ENCODE measurements at places on chromosomes 11 and 22.

- H3K27ac ChIP-seq: no peak overlapping the region
- H3K4me1 ChIP-seq: peaks cover 16% of the 10 kb centered on the region
- H3K27me3 ChIP-seq: no peaks in the 10 kb centered on the region
- DNase-seq: no peak
- H3K4me3 ChIP-seq: no peak overlapping the region
Measured at GRCh38 chr22:46996595-46997310, 234.3 kb downstream of the TBC1D22A start.

DNA sequence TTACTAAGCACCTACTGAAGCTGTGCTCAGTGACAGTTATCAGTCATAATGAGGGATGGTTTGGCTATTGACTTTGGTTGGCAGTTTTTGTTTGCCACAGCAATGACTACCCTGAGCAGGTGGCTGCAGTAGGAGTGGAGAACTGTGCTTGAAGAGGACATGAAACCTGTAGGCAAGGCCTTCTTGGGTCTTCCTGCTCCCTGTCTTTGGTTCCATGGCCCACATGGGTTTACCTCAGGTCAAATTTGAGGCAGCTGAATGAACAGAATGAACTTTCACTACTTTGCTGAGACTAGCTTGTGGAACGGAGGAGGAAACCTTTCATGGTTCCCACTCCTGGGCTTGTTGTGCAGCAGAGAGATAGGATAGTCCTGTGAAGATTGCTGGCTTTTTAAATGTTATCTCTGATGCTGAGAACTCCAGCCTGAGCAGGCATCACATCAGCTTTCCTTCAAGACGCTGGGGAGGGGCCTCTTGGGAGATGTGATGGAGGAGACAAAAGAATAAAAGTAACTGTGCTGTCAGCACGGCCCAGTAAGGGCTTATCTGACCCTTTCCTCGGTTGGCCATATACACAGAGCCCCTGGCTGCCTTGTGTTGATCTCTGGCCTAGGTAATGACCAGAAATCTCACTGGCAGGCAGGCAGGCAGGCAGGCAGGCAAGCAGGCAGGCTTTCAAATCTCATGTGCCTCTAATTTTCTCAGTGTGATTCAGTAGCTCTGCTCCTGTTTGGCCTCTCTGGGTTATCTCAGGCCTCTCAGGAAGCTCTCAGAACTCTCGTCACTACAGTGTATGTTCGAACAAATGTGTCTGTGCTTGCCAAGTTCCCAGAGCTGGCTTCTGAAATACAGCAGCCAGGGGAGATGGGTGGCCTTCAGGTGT, 12.0 kb downstream of the STIM1 start:
- peak; percentile 24 for DNase-seq
- H3K27ac ChIP-seq: peak overlapping the region; percentile 61
- H3K27me3 ChIP-seq: no peaks in the 10 kb centered on the region
- H3K36me3 ChIP-seq: no peaks in the 10 kb centered on the region

DNA sequence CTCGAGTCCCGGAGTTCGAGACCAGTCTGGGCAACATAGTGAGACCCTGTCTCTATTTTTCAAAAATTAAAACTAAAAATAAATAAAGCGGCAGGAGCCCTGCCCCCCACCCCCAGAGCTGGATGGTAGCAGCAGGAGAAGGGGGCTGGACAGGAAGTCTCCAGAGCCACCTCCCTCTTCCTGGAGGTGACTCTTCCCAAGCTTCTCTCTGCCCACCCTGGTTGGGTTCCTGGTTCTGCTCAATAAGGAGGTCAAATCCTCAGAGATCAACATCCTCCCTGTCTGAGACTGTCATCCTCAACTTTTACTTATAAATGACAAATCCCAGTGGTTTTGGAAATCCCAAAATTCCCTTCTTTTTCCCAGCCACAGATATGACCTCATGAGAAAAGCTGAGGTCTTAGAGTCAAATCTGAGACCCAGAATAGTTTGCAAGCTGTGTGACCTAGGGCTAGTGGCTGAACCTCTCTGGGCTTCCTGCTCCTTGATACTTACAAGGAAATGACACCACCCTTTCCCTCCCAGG, 987 bp downstream of the C1QTNF6 start:
- peak overlapping the region; percentile 64 for H3K27ac ChIP-seq
- H3K4me3 ChIP-seq: no peak overlapping the region

DNA sequence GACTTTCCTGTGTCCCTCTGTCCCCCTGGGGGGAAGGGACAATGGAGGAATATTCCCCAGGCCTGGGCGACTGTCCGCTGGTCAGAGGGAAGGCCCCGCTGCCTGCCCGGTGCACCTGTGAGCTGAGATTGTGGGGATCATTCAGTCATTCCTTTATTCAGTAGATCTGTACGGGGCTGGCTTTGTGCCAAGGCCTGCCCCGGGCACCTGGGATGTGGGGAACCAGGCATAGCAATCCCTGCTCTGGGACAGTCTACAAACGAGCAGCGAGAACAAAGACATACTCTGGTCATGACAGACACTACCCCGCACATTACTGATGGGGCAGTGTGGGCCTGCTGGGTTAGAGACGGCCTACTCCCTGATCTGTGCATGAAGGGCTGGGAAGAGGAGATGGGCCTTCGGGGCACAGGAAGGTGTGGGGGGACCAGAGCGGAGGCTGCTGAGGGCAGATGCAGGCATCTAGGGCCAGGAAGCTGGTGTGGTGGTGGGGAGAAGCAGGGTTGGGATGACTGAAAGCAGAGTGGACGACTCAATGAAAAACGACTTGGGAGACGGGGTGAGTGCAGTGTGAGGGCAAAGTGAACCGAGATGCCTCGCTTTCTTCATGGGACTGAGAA, 1.8 kb upstream of the MYO7A start:
- H3K27ac ChIP-seq: no peak overlapping the region
- peaks cover 9% of the 10 kb centered on the region for H3K36me3 ChIP-seq
- H3K4me1 ChIP-seq: peaks cover 37% of the 10 kb centered on the region
- no peak for DNase-seq
- no peaks in the 10 kb centered on the region for H3K27me3 ChIP-seq
- no peak overlapping the region for H3K4me3 ChIP-seq

DNA sequence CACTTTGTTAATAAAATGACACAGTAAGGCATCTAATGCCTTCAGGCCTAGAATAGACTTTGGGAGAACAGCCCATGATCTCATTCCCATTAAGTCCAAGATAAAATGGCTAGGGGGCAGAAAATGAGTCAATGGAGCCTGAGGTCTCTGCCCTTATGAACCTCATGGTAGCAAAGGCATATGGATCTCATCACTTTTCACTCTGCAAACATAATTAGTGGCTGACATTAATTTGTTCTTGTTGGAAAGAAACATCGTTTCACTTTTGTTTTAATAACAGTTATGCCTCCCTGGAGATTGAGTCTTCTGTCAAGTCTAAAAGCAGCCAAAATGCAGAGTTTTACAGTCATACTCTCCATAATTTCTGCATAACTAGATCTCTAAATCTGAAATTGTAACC, 111.8 kb upstream of the API5 start:
- no peak overlapping the region for H3K27ac ChIP-seq
- H3K4me1 ChIP-seq: no peaks in the 10 kb centered on the region
- no peaks in the 10 kb centered on the region for H3K36me3 ChIP-seq

DNA sequence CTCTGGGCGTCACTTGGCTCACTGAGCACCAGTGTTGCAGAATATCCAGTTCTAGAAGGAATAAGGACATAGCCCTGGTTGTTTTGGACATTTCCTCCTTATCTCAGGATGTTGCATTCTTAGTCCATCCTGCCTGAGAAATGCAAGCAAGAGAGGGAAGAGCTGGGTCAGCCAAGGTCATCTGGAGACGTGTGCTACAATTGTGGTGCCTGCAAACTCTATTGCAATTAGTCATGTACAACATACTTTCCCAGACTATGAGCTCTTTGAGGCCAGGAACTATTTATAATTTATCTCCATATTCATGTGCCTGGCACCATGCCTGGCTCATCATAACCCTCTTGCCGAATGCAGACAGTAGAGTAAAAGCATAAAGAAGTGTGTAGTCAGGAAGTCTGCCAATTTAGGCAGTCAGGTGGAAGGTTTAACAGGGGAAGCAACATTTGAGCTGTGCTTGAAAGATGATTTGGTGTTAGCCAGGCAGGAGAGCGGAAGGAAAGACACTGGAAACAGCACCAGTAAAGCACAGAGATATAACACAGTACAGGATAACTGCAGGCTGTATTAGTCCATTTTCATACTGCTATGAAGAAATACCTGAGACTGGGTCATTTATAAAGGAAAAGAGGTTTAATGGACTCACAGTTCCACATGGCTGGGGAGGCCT, 129.4 kb upstream of the PAX6 start:
- DNase-seq: peak; percentile 29
- H3K4me1 ChIP-seq: no peaks in the 10 kb centered on the region
- H3K36me3 ChIP-seq: no peaks in the 10 kb centered on the region
- H3K4me3 ChIP-seq: no peak overlapping the region
- H3K27me3 ChIP-seq: no peaks in the 10 kb centered on the region
